Activated gamma-delta T cell treated with anti-CD3 and anti-CD28 coated beads, Interleukin-2, amount 50 U/mL, for 16 hours (primary cell): ENCODE measurements at places on chromosomes 3 and 15.

DNA sequence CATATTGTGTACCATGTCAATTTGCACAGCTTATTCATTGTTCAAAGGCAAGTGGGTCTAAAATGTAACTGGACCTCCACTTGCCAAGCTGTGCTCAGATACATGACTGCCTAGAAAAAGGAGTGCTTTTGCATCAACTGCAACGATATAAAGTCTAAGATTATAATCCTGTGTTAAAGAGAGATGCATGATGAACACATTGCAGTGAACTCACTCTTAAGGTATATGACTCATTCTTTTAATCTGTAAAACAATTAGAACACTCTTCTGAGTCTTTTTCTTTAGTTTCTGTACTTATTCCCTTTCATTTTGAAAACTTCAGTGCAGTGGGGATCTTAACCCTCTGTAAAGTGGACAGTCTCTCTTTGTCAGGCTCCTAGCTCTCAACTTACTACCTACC is 982.8 kb downstream of the ROBO1 start:
- no peak for DNase-seq

GRCh38 chr3:145807990-145808389 is 353.0 kb downstream of the PLOD2 start:
- DNase-seq = no peak

DNA sequence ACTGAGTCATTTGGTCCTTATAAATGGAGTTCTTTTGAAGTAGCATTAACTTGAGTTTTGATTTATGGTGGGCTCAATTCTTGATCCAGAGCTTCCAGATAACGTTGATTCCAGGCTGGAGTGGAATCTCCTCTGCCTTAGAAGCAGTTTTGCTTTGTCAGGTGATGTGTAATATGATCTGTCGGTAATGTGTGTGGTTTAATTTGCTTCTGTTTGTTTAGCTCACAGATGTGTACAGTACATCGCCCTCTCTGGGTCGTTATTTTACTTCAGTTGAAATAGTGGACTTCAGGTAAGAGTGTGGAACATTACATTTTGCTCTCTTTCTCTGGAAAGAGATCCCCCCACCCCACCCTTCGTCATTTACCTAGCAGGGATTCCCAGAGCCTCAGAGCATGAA is 23.1 kb downstream of the C3orf52 start:
- no peak for DNase-seq

- DNase-seq = no peak
Observed at GRCh38 chr15:65980824-65981456, 111.6 kb downstream of the RAB11A start.

GRCh38 chr3:106029954-106030626 is 161.3 kb upstream of the CBLB start:
- DNase-seq = no peak

GRCh38 chr3:120741837-120742197 is 499 bp downstream of the RABL3 start:
- DNase-seq = no peak

DNA sequence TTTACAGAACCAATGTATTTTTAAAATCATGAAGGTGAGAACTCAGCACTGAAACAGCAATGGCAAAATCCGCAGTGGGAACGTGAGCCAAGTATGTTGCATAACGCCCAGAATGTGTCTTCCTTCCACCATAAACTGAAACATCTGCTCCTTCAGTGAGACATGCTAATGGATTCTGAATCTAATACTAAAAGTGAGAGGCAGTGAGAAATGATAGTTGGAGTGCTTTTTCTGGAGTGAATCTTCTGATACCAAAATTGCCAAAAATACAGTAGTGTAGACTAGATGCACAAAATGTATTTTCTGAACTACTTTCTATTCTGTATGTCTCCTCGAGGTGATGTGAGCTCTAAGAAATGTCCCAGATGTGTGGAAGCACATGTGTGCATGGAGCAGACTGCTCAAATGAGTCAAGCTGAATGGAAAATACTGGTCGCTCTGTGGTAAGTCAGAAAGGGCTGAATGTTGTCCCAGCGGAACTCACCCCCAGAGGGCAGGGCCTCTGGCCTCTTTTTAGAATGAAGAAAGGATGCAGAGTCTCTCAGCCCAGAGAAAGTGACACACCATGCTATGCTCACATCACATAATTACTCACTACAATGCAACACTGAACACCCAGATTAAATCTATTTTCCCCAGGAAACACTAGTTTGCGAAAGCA is 73.0 kb downstream of the ATP10A start:
- no peak for DNase-seq

DNA sequence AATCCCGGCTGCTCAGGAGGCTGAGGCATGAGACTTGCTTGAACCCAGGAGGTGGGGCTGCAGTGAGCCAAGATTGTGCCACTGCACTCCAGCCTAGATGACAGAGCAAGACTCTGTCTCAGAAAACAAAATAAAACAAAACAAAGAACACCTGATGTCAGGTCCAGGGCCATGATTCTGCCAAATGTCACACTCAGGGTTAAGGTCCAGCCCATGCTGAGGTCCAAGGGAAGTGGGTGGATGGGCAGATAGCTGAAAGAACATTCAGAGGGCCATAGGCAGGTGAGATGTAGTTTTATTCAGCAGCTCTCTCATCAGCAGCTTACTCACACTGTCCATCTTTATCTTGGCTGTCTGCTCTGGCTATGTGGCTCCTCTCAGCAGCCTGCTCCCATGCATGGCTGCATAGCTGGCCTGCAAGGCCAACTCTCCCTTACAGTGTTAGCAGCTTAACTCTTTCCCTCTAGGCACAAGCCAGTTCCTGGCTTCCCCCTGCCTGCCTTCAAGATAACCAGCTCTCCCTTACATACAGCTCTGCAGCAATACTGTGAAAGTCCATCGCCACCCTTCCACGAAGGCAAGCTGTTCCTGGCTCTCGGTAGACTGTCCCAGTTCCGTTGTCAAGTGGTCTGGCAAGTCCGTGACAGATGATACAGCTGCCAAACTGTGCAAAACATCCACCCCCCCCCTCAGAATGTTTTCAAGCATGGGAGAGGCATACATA is 62.4 kb upstream of the SIAH2 start:
- no peak for DNase-seq

DNA sequence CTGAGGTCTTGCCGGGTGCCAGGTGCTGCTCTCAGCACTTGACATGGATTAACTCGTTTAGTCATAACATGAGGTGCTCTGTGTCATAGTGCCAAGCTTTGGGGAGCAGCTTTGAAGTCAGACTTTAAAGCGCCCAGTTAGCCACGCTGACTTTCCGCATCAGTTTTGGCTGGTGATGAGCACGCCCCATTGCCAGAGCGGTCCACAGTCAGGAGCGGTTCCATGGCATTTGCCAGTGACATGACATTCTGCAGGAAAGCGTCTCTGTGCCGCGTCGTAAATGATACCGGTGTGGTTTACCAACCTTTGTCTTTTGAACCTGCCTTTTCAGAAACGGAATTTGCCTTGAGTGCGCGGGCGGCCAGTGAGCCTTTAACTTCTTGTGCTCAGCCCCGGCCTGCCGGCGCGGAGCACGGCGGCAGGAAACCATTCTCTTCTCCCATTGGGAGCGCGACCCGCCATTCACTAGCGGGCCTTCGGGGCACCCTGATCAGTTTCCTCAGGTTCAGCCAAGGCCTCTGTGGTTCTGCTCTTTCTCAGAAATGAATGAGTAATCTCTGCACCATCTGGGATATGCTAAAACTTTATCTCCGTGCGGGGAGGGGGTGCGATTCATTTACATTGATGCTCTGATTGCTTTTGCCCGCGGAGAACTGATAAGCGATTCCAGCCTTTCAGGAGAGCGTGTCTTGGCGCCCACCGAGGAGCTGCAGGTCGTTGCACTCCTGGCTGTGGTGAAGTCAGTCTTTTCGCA is 1.7 kb upstream of the SLC2A2 start:
- DNase-seq = peak; percentile 1

DNA sequence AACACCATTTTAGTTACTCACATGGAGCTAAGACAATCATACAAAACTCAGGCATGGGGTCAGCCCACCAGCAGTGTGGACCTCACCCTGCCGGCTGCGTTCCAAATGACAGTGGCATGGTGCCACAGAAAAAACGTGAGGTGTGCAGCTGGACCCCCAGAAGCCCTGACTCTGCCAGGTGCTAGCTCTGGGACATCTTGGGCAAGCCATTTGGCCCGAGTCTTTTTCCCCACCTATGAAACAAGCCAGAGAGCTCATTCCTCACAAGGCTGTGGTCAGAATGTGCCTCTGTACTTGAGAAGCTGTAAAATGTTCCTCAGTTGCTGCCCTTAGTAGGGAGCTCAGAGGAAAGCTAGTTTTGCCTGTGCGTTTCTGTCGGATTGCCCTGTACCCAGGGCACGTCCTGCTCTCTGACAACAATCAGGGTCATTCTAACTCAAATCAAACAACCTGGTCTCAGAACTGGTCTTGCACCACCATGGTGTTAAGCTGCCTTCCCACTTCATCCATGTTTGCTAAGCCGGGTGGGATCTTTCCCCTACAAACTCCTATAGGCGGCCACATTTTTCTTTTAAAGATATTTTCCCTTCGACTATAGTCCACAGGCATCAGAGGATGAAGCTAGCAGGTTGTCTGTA is 44.9 kb downstream of the LIPC start:
- DNase-seq = no peak

DNA sequence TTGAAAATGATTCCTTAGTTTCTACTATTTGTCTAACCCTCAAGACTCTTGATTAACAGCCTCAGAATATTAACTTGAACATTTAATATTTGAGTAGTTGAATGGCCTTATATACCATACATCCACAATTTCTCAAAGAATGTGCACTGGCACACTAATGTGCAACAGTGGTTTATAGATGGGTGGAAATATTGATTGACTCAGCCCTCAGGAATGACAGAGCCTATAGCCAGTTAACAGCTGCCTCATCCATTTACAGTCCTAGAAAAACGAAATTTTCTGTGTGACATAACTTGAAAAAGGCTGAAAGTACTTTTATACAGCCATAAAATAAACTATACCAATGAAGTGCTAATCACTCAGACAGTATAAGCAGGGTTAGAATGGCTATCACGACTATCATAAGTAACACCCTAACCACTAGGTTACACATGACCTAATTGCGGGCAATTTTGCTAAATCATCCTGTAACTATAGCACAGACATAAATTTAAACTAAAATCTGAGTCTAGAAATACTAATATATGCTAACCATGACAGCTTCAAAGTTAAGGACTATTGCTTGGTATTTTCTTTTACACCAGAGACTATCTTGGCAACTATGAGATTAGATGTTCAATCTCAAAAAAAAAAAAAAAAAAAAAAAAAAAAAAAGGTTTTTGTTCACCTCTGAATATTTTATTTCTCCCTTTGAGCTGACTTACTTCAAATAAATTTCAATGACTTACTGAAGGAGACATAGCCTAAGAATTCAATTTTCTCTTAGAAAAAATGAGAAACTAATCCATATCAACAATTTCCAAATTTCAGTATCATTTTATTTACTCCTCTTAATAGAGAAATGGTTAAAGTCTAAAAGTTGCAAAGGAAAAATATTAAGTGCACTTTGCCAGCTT is 9.3 kb downstream of the SECISBP2L start:
- DNase-seq = no peak

DNA sequence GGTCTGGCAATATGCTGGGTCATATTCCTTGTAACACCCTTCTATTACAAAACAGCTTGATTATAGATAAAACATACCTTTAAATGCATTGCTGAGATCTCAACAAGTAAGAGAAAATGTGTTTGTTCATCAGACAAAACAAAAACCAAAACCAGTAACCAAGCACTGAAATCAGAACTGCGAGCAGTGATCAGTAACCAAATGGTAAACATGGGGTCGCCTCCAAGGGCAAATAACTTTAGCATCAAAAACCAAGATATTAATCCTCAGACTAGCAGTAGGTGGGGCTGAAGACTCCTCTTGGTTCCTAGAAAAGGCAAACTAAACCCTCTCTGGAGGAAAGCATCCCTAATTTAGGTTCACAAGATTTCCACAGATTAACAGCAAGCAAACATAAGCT is 6.6 kb upstream of the HESX1 start:
- no peak for DNase-seq

GRCh38 chr15:65916041-65916663 is 46.9 kb downstream of the RAB11A start:
- no peak for DNase-seq

GRCh38 chr3:45868213-45868612 is 18.1 kb upstream of the CCR9 start:
- no peak for DNase-seq

GRCh38 chr3:122458992-122459391 is 43.1 kb upstream of the WDR5B start:
- no peak for DNase-seq

DNA sequence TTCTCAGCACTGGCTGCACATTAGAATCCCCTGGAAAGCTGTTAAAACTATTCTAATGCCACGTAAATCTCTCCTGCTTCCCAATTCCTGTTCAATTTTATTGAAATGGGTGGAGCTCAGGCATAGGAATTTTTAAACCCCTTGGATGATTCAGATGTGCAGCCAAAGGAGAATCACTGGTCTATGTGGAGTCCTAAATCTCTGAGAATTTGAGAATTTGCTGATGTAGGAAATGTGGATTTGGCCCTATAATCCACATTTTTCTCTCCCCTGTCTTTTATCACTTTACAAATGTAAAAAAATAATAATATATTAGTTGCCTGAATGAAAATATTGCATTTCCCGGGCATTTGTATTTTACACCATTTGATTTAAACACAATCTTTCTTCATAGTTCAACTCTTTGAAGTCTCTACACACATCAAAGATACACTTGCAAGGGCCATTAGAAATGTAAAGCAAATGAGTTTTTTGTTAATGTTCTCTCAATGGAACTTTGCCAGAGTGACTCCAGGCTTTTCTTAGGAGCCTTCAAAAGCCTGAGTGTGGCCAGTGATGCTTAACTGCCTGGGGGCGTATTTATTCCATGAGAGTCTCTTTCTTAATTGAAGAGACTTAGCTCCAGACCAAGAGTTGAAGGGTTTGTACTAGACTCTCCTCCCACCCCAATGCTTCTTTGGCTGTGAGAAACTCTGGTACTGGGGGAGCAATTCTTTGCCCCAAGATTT is 48.8 kb upstream of the PTX3 start:
- DNase-seq = no peak

- peak; percentile 47 for DNase-seq
Observed at GRCh38 chr3:49602877-49603411, 48.7 kb downstream of the BSN start.
